ENCODE measurements at places on chromosomes 6 and 20.
A peak's percentile ranks its signal among the peaks of the same experiment; 100 is the strongest.

DNA sequence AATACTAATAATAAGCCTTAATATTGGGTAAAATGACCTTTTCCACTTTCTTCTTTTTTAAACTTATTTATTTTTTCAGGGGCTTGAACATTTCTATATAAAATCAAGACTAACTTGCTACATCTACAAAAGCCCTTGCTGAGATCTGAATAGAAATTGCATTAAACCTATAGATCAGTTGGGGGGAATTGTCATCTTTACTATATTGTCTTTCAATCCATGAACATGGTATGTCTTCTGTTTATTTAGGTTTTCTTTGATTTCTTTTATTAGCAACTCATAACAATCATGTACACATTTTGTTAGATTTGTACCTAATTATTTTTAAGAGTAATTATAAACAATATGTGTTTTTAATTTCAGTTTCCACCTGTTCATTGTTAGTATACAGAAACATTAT is 96.4 kb upstream of the SLC22A23 start:
- DNase-seq = no peak

- no peak for DNase-seq
Observed at GRCh38 chr6:20716865-20717264, 182.6 kb downstream of the CDKAL1 start.

GRCh38 chr6:45822246-45822812 is 193.3 kb downstream of the CLIC5 start:
- no peak for DNase-seq

DNA sequence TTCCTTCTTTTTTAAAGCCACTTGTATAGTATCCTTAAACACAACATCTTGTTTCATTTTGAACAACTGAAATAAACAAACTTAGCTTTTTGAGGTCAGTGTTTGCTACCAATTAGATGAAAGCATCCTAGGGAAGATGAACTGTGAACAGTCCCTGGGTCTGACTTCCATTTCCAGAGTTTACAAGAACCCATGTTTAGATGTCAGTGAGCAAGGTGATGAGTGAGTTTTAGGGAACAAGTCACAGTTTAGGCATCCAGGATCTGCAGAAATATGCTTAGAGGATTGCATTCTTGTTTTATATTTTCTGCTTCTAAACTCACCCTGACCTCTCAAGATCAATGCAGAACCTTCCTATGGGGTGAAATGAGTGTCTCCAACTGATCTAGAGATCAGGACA is 3.0 kb downstream of the ZC2HC1B start:
- DNase-seq = no peak

- DNase-seq = no peak
Observed at GRCh38 chr6:130128326-130128725, 94.4 kb downstream of the SAMD3 start.

GRCh38 chr6:2961506-2961905 is 9.9 kb downstream of the SERPINB6 start:
- no peak for DNase-seq

DNA sequence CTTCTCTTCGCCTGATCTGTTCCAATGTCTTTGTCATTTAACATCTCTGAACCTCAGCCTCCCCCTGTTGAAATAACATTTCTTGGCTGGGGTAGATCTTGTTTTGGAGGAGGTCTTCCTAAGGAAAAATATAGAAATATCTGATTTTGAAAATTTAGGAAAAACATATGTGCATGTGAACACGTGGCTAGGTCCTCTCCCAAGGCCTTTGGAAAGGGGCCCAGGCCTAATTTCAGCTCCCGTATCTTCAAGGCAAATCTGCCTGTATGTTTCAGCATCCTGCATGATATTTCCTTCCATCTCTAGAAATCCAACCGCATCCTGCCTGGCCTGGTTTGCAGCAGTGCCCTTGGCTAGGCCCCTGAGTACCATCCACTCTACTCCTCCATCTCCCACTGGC is 261.2 kb downstream of the PHACTR1 start:
- DNase-seq = no peak

DNA sequence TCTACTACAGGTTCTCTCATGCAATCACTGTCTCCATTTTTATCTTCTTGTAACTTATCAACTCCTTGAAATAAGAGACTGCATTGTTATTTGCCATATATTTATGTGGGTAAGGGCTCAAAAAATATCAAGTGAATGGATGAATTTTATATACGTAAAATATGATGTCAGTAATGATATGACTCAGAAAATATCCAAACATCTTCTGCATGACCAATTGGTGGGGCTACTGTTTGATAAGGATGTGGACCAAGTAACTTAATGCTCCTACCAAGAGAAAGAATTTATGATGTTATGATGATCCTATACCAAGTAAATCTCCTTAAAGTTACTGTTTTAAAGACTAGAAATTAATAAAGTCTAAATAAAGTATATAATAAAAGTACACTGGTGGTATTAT is 103.7 kb downstream of the OGFRL1 start:
- DNase-seq = no peak

- DNase-seq = no peak
Observed at GRCh38 chr6:130524552-130524951, 158.7 kb downstream of the TMEM200A start.

- DNase-seq = no peak
Observed at GRCh38 chr6:82045965-82046756, 201.4 kb downstream of the IBTK start.

GRCh38 chr6:96521306-96521643 is 331 bp upstream of the UFL1 start:
- DNase-seq = no peak

DNA sequence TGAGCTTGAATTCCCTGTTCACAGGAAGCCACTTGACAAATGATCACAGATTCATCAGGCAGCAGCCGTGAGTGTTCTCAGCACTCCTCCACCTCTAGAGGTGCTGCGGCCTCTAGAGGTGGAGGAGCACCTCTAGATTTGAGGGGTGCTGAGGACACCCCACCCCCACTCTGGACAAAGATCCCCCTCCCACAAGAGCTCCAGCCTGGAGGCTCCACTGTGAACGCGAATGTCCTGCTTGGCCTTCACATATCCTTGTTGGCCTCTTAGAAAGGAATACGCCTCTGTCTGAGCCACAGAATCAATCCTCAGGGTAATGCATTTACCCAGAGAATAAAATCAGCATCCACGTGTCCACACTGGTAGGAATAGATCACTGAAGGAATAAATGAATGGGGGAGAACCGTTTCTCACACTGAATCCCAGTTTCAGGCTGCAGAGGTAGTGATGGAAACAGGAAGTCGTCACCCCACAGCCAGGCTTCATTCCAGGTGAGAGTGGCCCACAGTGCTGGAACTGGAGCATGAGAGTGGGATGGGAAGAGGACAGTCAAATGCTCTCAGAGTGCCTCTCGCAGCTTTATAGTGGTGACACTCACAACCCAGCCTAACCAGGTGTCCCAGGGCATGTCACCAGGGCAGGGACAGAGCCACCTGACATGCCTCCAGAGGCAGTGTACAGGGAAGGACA is 16.6 kb downstream of the NPEPL1 start:
- peak; percentile 30 for DNase-seq

DNA sequence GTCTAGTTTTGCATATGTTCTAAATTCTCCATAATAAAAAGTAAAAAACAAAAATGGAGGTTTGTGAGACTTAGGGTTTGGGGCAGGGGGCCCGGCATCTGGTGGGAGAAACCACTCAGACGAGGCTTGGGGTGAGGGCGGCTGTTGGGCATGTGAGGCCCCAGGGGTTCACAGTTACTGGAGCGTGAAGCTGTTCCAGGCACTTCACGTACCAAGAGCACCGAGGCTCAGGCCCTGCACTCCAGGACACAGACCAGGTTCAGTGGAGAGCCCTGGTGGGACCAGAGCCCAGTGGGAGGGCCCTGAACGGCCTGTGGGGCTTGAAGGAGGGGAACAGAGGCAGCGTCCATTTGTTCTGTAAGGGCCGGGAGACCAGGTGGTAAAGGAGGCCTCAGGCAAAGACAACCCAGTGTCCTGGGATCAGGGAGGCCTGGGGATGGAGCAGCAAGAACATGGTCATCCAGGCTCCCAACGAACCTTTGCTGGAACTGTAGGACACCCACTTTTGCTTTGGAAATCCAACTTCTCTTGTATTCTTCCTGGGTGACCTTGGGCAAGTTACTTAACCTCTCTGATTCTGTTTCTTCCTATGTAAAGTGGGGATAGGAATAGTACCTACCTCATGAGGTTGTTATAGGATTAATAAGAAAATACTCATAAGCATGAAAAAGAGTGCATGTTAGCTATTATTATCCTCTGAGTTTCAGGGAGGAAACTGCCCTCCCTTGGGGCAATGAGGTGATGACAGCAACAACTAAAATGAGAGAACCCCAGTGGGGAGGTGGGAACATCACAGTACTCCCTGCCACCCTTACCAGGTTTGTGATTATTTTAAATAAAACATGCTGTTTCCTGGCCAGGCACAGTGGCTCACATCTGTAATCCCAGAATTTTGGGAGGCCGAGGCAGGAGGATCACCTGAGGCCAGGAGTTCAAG is 1.1 kb upstream of the FGD2 start:
- DNase-seq = no peak

- DNase-seq = no peak
Observed at GRCh38 chr6:154815938-154816820, 83.0 kb downstream of the SCAF8 start.

DNA sequence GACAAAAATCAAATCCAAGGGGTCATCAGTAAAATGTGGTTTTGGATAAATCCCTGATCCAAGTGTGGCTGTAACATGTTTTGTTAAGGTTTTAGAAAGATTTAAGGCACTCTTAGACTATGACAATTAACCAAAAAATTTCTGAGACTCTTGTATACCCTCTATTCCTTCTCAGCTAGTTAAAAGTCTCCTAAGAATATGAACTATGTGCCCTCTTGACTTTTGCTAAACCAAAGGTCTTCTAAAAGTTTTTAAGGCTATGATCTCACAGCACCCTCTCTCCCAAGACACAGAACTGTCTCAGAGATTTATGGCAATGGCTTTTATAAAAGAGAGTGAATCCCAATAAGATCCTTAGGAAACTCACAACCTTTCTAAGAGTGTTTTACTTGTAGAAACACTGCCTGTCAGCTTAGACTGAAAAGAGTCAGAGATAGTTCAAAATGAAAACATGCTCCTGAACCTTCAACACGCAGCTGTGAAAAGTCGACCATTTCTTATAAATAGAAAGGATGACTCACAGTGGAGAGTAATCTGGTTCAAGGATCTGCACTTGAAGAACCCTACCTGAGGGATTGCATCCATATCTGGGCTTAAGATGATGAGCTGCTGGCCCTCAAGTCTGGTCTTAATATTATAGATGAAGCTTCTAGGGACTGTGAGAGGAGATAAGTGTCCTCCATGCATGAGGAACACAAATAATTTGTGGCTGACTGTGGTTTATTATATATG is 388.4 kb upstream of the GJE1 start:
- DNase-seq = no peak

GRCh38 chr6:69881322-69882151 is 15.2 kb downstream of the COL19A1 start:
- no peak for DNase-seq

DNA sequence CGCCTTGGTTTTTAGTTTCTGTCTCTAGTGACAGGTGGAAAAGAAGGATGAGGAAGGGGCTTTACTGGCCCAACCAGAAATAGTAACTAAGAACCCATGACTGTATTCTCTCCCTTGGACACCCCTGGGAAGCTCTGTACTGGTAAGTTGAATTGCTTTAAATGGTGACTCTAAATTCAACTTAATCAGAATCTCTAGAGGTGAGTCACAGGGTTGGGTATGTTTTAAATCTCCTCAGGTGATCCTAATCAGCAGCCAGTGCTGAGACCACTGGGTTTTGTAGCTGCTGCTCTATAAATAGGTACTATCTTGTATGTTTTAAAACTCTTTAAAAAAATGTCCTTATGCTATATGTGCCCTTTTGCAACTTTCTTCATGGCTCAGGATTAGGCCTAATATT is 314.0 kb upstream of the ECI2 start:
- no peak for DNase-seq

DNA sequence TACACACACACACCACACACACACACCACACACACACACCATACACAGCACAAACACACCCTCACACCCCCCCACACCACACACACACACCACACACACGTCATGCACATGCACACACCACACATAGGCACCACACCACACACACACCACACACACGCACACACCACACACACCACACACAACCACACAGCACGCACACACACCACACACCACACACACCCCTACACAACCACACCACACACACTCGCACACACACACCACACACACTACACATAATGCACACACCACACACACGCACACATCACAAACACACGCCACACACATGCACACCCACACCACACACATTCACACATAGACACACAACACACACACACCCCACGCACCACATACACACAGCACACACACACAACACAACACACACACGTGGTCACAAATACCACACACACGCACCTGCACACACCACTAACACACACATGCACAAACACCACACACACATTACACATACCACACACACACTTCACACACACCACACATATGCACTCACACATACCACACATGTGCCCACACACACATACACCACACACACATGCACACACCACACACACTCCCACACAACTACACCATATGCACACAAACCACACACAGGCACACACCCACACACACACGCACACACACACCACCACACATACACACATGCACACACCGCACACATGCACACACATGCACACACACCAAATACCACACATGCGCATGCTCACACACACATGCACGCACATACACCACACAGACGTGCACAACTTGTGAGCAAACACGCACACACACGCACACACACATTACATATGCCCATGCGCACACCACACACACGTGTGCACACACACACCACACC is 9.4 kb upstream of the ACSS1 start:
- peak; percentile 26 for DNase-seq

DNA sequence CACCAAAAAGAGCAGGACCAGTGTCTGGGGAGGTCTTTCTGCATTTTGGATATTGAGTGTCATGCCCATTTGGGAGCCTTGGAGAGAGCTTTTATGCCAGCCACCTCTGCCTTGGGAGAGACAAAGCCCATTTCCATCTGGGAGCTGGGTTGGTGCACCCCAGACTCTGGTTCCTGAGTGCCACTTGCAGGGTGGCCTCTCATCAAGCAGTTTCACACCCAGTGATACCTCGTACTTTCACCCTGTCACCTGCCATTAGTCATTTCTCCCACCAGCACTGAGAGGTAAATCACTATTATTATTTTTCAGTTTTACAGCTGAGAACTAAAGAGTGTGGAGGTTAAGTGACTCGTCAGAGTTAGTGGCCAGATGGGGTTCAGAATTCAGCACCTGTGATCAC is 94.7 kb downstream of the PTPRT start:
- no peak for DNase-seq

DNA sequence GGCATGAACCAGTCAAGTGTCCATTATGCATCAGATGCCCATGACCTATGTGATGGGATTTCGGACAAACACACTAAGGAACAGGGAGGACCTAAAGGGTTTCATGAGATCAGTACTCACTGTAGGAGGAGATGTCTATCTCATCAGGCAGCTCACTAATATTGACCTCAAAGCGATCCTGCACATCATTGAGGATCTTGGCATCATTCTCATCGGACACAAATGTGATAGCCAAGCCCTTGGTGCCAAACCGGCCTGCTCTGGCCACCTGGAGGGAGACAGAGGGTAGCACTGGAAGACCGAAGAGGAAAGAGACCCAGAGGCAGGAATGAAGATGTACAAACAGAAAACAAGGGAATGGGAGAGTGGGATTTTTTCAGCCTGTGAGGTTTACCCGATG is 1.9 kb downstream of the MCCD1 start:
- no peak for DNase-seq

- peak; percentile 61 for DNase-seq
Observed at GRCh38 chr6:44253307-44254101, 3.8 kb downstream of the SLC35B2 start.

- no peak for DNase-seq
Observed at GRCh38 chr20:48741669-48742068, 86.1 kb downstream of the PREX1 start.
